NCI-H1092 treated with DMSO at 0.1 percent for 48 hours (cell line): ENCODE measurements at places on chromosomes 5 and 9.

GRCh38 chr5:133428072-133428660, 184.2 kb downstream of the FSTL4 start:
- no peak for DNase-seq

DNA sequence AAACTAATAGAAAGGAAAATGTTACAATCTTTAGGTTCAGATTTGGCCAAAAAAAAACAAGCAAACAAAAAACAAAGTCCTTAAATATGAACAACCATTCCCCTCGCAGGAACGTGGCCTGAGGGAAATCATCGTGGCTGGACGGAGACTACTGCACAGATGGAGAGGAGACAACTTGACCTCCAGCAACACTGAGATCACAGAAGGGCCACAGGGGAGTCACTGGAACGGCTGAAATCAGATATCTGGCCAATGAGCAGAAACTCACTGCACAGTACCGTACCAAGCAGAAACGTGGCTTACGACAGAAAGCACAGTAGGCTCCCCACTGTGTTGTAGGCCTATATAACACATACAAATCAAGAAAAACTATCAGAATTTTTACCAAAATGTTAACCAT, 27.7 kb downstream of the CAMSAP1 start:
- no peak for DNase-seq

GRCh38 chr9:34559624-34560455, 29.7 kb downstream of the CNTFR start:
- DNase-seq, result no peak

DNA sequence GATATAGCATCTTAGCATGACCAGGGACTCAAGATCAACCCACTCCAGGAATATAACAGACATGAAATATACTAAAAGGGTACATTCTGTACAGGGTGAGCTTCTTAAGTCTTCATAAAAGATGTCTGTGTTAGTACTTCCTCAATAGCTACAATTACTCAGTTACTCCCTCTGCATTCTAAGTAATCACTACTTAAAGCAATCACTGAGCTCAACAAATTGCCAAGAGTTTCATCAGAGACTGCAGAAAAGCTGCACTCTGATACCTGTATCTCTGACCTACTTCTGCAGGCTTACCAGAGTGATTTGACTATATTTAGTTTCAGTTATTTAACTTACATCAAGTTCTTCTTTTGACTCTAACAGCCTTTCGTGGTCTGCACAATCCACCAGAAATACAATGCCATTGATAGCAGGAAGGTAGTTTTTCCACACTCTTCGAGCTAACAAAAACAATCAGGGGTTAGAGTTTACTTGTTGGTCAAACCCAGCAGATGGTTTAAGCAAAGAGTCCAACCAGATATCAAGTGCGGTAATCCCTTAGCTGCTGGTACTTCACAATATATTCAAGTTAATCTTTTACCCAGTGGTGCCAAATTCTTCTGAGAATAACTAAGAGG, 23.3 kb downstream of the SAR1B start:
- DNase-seq, result no peak

- no peak for DNase-seq
Observed at GRCh38 chr5:103743421-103743820, 180.8 kb upstream of the NUDT12 start.

- no peak for DNase-seq
Observed at GRCh38 chr9:90598191-90598590, 44.4 kb downstream of the DIRAS2 start.

DNA sequence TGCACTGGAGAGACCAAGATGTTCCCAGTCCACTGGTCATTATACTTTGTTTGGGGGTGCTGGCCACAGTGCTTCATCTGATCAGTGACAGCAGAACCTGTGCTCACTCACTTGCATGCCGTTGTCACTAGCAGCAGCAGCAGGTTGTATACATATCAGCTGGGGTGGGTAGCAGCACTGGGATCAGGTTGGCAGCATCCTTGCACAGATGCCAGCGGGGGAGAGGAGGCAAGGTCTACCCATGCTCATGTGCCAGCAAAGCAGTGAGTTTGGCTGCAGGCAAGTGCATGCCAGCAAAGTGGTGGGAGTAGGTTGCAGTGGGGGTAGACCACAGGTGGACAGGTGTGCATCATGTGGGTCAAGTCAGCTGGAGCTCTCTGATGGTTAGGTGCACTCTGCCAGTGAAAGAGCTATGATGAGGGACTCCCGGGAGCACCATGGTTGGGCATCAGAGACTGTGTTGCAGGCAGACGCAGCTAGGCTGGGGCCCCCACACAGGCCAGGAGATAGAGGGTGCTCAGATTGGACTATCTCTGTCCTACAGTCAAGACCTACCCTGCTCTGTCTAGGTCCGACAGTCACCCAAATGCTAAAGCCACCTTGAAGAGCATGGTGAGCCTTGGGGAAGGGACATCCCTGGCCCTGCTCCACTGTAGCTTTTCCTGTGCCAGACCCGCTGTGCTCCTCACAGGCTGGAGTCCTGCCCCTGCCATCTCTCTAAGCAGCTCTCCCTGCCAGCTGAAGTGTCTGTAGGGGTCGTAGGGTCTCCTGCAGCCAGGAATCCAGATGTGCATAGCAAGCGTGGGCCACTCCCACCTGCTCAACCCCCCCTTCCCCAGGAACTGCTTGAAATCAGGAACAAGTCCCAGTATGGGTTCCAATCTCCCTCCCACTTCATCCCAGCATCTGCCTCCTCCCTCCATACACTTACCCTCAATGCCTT, 119.8 kb downstream of the RNF180 start:
- no peak for DNase-seq

GRCh38 chr9:127283917-127284497, 19.4 kb downstream of the GARNL3 start:
- no peak for DNase-seq

GRCh38 chr5:53983568-53984460, 326.6 kb downstream of the ARL15 start:
- DNase-seq, result no peak

GRCh38 chr5:56640763-56641406, 174.5 kb upstream of the MAP3K1 start:
- DNase-seq, result no peak

DNA sequence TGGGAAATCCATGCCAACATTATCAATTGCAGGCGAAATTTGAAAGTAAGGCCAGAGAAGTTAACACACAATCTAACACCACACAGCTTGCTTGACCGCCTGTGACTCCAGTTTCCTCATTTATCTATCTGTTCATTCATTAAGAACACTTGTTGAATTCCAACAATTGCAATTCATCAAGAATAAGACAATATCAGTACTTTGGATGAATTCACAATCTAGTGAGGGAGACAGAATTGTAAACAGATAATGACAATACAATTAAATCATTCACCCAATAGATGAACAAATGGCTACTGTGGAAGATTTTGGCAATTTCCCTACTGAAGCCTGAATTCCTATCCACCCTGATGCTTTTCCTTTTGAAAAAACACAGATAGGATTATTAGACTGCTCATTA, 181.6 kb downstream of the TRIM36 start:
- DNase-seq, result no peak
